Stimulated activated CD4-positive, alpha-beta T cell treated with anti-CD3 and anti-CD28 coated beads, TNF-alpha, amount 100 ng/mL, for 24 hours (primary cell): ENCODE measurements at places on chromosomes 3 and 15.

- no peak for DNase-seq
Measured at GRCh38 chr15:57521503-57521902, 70.2 kb upstream of the MYZAP start.

- DNase-seq = no peak
Measured at GRCh38 chr3:178966299-178967176, 105.1 kb downstream of the ZMAT3 start.

DNA sequence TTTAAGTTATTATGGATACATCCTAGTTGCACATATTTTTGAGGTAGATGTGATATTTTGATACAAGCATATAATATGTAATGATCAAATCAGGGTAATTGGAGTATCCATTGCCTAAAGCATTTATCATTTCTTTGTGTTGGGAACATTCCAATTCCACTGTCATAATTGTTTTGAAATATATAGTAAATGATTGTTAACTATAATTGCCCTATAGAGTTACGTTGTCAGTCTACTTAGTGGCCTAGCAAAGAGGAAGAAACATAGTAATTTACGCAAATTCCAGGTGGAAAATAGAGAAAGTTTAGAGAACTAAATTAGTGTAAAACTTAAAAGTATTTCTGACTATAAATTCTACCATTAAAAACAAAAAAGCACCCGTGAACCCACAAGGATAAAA is 24.9 kb downstream of the NXPE3 start:
- no peak for DNase-seq

GRCh38 chr3:9102240-9102981 is 139.1 kb upstream of the RAD18 start:
- no peak for DNase-seq

- DNase-seq = no peak
Measured at GRCh38 chr15:83365370-83365938, 81.0 kb upstream of the BNC1 start.

DNA sequence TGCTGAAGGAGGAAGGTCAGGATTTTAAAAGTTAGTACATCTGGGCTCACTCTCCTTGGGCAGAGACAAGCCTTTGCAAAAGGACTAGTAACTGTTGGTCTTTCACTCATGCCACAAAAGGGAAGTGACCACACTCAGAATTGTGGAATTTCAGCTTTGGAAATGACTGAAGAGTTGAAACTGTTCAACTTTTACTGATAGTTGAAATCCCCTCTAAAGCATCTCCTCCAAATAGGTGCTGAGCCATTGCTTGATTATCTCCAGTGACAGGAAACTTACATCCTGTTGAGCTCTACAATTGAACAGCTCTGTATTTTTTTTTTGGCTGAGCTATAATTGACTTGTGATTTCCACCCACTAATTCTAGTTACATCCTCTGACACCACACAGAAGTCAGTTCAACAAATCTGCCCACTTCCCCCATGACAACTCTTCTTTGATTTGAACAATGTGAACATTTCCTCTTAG is 254.8 kb upstream of the TPRG1 start:
- DNase-seq = no peak

GRCh38 chr15:55118344-55118870 is 78.3 kb downstream of the RSL24D1 start:
- no peak for DNase-seq

GRCh38 chr15:91302588-91303439 is 202.8 kb downstream of the SV2B start:
- DNase-seq = no peak

DNA sequence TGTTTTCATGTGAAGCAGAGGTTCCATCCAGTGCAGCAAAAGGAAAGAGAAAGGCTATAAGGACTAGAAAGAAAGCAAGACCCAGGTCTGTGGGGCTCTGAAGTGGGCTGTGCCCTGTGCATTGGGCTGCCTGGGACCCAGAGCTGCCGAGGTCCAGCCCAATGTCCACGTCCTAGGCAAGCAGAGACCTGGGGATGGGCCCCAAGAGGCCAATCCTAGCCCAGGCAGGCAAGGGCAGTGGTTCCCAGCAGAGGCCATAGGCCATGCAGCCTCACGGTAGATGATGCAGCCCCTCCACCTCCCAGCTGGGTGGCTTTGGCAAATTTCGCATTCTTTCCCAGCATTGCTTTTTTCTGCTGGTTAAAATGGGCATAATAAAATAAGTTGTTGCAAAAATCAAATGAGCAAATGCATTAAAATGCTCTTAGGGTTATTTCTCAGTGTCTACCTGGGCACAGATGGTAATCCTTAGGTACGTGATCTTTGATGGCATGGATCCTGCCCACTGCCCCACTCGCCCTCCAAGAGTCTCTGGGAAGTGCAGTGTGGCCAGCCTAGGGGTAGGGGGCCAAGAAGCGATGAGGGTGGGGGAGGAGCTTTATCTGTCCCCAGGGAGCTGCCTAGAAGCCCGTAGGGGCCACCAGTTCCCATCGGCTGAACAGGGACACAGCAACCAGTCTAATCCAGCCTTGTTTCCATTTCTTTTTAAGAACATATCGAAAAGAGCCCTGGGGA is 22.3 kb upstream of the GP9 start:
- no peak for DNase-seq

GRCh38 chr15:53437366-53437765 is 322.1 kb downstream of the WDR72 start:
- no peak for DNase-seq

DNA sequence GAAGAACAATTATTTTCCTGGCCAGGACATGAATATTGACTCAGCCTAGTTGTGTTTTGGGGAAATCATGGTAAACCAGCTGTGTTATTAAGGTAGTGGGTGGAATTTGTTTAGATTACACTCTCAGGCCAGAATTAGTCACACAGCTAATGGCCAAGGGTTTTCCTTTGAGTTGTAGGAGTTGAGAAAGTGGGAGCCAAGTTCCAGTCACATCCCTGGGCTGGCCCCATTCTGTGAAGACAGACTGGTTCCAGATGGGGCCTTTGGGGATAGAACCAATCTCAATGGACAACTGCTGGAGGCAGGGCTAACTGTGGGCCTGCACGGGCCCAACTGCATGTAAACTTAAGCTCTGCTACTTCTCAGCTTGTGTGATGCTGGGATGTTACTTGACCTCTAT is 1.4 kb upstream of the RASL12 start:
- no peak for DNase-seq

GRCh38 chr3:79086514-79086913 is 681.3 kb downstream of the ROBO1 start:
- DNase-seq = no peak

GRCh38 chr15:35697549-35698299 is 151.8 kb upstream of the DPH6 start:
- DNase-seq = no peak

DNA sequence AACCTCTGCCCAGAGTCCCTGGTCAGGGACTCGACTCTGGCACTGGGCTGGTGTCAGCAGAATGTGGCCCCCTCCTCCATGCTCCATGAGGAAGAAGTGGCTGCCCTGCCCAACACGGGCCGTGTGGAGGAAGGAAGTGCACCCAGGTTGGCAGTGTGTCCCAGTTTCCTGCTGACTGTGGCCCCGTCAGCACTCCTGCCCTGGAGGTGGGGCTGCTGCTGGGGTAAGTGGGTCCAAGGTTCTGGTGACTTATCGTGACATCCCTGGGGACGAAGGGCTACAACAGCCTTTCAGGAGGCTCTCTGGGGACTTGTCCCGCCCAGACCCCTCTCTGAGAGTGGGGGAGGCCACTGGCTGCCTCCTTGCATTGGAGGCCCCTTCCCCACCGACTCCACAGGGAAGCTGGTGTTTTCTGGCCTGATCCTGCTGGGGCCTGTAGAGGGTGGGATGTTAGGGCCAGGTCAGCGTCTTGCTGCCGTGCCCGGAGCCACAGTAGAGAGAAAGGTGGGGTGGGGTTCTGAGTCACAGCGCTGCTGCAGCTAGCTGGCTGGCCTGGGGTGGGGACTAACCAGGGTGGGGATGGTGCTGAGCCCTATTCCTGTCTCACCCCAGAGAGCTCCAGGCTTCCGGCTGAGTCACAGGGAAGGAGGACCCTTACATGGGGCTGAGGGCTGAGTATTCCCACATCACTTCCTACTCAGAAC is 10.5 kb downstream of the SEMA4B start:
- DNase-seq = no peak
